ENCODE measurements at places on chromosomes 11 and 22.

DNA sequence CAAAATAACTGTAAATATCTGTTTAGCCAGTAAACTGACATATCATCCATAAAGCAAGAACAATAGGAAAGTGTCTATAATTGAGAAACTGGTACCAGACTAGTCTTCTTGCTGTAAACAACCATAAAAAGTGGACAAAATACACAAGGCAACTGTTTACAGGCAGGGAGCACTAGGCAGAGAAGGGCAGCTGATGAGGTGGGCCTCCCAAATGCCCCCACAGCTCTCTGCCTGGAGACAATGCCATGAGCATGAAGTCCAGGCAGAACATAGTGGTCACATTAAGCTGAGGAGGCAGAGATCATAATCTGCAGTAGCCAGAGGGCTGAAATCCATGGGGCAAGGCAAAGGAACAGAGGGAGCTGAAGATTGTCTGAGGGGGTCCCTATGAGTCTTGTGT lies 30.7 kb downstream of the TBX1 start:
- no peak for DNase-seq

- DNase-seq = no peak
Measured at GRCh38 chr11:1751531-1751921, 1.1 kb upstream of the IFITM10 start.

GRCh38 chr11:108871152-108871551 lies 206.3 kb downstream of the DDX10 start:
- DNase-seq = no peak

DNA sequence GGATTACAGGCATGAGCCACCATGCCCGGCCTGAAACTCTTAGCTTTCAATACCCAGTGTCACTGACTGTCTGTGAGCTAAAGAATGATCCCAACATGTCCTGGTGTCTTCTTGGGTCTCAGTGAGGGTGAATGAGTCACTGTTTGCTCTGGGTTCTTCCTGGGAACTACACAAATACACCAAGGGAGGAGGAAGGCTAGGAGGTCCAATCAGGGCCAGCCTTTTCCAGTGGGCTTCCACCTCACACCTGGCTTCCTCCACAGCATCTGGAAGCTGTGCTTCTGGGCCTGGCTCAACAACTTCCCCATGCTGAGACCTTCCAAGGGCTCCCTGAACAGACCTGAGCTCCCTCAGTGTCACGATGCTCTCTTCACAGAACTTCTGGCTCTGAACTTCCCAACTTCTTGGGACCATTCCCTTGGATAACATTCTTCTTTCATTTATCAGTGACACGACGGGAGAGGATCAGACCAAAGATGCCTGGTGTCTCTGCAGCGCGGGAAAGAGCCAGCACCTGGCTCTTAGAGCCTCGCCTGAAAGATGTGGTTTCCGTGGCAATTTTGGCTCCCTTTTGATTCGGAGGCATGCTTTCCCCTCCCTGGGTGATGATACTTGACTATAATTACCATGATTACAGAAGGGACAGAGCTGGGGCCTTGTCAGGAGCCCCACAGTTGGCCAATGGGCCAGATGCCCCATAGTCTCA lies 22.3 kb upstream of the CHRM4 start:
- no peak for DNase-seq

- DNase-seq = peak; percentile 49
Measured at GRCh38 chr22:37681556-37682049, 4.5 kb upstream of the NOL12 start.

GRCh38 chr11:21806508-21806907 lies 386.4 kb upstream of the ANO5 start:
- DNase-seq = no peak

- no peak for DNase-seq
Measured at GRCh38 chr11:13221722-13222121, 55.9 kb upstream of the BMAL1 start.

GRCh38 chr22:24695561-24696511 lies 78.7 kb downstream of the PIWIL3 start:
- no peak for DNase-seq

GRCh38 chr11:47566149-47566698 lies 825 bp downstream of the PTPMT1 start:
- no peak for DNase-seq

GRCh38 chr11:133360860-133361688 lies 171.2 kb downstream of the OPCML start:
- DNase-seq = no peak

DNA sequence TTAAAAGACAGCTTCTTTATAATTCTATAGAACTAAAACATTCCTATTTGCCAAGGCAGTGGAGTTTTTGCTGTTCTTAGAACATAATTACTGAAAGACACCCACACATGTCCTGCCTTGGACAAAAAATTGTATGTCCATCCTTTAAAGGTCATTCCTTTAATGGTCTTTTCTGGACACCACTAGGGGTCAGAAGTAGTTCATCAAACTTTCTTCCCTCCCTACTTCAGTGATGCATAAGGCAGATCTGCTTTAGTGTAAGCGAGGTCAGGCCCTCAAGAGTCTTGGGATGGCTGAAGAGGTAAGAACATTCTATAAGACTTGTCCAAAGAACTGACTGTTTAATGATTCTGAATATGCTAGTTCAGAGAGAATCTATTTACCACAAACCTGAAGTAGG lies 4.3 kb upstream of the OR51V1 start:
- no peak for DNase-seq

GRCh38 chr11:82992223-82992622 lies 79.5 kb downstream of the RAB30 start:
- no peak for DNase-seq

- DNase-seq = no peak
Measured at GRCh38 chr11:130945896-130946295, 29.6 kb upstream of the SNX19 start.

GRCh38 chr11:8227156-8228152 lies 36.2 kb downstream of the LMO1 start:
- DNase-seq = no peak

DNA sequence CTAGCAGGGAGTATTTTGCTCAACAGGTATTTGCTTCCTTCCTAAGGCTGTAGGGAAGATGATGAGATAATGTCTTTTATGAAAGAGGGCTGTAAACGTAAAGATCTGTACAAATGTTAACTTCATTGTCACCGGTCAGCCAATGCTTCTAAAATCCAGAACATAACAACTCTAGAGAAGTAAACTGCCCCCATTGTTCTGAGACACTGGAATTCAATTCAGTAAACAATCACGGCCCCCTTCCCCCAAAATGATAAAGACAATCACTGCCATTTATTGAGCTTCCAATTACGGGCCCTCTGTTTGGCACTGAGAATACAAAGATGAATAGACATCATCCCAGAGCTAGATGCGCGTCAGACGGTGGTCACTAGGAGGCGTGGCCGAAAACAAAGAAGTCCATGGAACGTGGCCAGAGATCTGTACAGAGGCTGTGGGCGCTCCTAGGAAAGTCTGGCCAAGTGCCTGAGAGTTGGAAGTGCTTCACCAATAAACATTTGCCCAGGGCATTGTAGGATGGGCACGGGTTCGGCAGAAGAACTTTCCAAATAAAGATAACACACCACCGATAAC lies 576 bp downstream of the TMEM258 start:
- DNase-seq = no peak

DNA sequence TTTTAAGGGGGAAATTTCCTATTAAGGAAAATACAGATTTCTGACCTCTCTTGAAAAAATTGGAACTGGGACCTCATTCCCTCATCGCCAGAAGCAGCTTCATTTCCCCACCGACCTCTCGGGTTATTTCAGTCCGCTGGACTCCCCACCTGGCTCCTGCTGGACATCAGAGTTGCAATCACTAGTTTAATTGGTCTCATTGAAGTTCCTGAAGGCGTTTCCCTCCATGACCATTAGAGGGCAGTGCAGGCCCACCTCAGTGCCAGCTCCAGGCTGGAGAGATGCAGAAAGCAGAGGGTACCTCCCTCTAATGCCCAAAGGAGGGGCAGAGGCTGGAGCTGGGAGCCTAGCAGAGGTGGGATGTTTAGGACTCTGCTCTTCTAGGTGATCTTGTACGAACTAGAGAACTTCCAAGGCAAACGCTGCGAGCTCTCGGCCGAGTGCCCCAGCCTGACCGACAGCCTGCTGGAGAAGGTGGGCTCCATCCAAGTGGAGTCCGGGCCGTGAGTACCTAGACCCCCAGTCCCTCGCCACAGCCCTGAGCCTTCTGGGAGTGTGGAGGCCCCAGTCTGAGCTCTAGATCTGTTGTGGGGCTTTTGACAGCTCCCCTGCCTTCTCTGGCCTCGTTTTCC lies 2.7 kb downstream of the CRYBB3 start:
- no peak for DNase-seq

- DNase-seq = no peak
Measured at GRCh38 chr11:129006161-129006560, 63.5 kb upstream of the TP53AIP1 start.

DNA sequence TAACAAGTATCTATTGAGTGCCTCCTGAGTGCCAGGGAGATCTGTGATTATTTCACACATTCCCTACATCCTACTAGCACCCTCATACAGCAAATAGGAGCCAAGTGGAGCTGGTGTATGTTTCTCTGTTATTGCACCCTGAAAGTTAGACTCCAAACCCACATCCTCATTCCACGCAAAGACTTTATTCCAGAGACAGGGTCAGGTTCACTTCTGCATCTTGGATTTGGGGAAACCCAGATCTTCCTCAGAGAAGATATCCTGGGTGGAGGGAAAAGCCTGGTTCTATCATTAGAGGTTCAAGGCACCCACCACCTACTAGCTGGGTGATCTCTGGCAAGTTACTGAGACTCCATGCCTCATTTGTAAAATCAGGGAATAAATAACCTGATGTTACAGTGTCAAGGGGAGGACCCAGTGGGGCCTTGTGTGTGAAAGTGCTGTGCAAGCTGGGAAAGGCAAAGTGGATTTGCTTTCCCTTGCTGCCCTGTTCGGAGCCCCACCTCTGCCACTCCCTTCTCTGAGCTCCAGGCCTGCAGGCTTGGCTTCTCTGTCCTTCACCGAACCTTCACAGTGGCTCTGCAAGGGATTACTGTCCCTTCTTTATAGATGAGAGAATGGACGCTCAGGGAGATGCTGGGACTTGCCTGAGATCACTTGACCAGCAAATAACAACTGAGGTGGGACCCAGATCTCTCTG lies 991 bp upstream of the SLCO2B1 start:
- no peak for DNase-seq

DNA sequence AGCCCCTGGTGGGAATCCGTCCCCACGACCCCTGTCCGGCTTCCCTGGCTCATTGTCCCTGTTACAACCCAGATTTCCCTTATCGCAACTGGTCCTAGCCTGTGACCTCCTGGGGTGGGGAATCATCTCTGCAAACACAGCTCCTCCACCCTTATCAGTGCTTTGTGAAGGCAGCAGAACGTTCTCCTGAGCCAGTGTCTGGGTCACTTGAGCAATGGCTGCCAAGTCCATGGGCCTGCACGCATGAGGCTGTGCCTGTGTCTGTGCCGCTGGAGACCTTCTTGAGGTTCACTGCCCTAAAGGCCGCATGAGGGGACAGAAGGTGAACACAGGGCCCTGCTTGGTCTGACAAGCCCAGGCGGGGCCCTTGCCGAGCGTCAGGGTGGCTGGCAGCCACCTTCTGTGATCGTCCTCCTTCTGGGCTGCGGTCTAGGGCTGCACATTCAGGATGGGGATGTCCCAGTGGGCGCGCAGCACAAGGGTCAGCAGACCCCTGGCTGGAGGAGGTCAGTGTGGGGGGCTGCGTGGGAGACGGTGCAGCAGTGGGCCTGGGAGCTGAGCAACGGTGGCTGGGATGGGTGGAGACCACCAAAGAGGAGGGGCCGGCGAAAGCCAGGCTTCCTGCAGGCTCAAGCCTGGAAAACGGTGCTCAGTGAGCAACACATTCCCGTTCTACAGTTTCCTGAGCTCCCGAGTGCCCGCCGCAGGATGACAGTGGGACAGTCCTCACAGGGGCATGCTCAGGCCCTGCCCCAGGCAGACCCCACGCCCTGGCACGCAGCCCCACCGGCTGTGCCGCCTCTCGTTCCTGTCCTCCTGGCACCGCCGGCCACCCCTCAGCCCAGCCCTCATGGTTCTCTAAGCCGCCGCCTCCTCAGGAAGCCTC lies 74.1 kb downstream of the CDKN1C start:
- DNase-seq = no peak

DNA sequence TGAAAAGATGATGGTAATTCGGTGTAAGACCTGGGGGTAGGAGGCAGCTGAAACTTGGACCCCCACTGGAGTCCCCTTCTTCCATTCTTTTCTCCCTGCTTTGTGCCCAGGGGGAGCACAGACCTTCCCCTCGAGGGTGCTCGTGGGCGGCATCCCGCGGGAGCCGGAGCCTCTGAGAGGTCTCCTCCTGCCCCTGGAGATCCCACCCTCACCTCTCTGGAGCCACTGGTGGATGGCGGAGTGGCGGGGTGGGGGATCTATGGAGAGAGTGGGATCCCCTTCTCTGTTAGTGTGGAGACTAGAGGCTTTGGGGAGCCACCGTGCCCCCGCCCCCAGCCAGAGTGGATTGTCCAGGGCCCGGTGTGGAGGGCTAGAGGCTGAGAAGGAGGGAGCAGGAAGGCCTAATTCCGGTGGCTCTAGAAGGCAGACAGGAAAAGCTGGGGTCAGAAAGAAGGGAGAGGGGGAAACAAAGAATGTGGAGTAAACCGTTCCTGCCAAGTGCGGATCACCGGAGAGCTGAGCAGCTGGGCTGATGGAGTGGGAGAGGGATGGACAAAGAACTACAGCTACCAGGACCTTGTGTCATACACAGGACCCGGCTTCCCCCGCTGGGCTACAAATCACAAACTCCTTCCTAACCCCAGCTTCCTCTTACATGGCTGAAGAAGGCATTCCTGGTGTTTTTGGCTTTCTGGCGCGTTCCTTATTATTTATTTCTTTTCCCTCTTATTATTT lies 41.9 kb downstream of the KCNJ1 start:
- DNase-seq = no peak

DNA sequence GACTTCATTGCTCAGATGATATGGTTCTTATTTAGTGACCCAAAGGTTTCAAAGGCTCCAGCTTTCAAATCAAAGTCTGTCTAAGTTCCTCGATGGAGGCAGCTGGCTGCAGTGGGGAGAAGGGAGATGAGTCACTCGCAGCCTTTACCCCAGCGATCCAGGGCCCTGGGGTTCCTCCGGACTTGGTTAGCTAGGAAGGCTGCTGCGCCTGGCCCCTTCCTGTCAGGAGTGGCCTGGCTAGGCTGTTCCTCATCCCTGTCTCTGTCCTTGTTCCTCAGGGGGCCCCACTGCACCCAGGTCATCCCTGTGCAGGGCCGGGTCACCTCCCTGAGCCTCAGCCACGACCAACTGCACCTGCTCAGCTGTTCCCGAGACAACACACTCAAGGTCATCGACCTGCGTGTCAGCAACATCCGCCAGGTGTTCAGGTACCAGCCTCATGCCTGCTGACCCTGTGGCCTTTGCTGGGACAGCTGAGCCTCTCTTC lies 13.9 kb downstream of the ATG16L2 start:
- no peak for DNase-seq

- no peak for DNase-seq
Measured at GRCh38 chr22:23239429-23239828, 59.1 kb downstream of the BCR start.

- DNase-seq = no peak
Measured at GRCh38 chr11:75453916-75454655, 21.1 kb upstream of the KLHL35 start.

GRCh38 chr11:100612766-100613165 lies 74.3 kb upstream of the ARHGAP42 start:
- no peak for DNase-seq

Data from stimulated activated CD4-positive, alpha-beta T cell treated with anti-CD3 and anti-CD28 coated beads, TNF-alpha, amount 100 ng/mL, for 1 hour (primary cell).